Stimulated activated CD8-positive, alpha-beta memory T cell treated with anti-CD3 and anti-CD28 coated beads, Interleukin-7, amount 100 ng/mL, for 48 hours (primary cell): ENCODE measurements at places on chromosomes 7 and 10.

DNA sequence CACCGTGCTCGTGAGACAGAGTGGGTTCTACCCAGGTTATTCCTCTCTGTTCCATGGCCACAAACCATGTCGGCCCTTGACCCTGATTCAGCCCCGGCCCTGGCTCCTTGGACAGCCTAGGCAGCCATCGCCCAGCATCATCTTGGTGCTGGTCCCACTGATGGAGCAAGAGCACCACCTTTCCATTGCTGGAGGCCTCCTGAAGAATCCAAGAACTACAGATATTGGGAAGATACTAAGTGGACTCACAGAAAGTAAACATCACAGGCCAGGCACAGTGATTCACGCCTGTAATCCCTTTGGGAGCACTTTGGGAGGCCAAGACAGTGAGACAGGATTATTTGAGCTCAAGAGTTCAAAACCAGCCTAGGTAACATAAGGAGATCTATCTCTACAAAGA lies 125.1 kb downstream of the NT5C2 start:
- DNase-seq = no peak

- DNase-seq = no peak
Observed at GRCh38 chr10:111379534-111380187, 302.8 kb downstream of the ADRA2A start.

GRCh38 chr7:124351950-124352349 lies 319.1 kb upstream of the TMEM229A start:
- no peak for DNase-seq

GRCh38 chr10:110857265-110858171 lies 14.2 kb upstream of the PDCD4 start:
- DNase-seq = no peak

DNA sequence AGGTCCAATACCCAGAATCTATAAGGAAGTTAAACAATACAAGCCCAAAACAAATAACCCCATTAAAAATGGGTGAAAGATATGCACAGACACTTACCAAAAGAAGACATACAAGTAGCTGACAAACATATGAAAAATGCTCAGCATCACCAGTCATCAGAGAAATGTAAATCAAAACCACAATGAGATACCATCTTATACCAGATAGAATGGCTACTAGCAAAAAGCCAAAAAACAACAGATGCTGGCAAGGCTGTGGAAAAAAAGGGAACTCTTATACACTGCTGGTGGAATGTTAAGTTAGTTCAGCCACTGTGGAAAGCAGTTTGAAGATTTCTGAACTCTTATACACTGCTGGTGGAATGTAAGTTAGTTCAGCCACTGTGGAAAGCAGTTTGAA lies 331.1 kb downstream of the KIF20B start:
- no peak for DNase-seq
